Right hindlimb (tissue), 1 donor: ENCODE measurements at places on chromosomes 7 and 10.
A peak's percentile ranks its signal among the peaks of the same experiment; 100 is the strongest.

- DNase-seq: no peak
These were observed 297.7 kb upstream of the LRGUK start for GRCh38 chr7:133829336-133829897.

GRCh38 chr7:108076156-108076555 is 54.0 kb downstream of the LAMB4 start:
- DNase-seq: no peak

GRCh38 chr7:107555893-107556292 is 7.8 kb downstream of the COG5 start:
- no peak for DNase-seq

GRCh38 chr10:128339753-128340152 is 213.5 kb upstream of the MKI67 start:
- peak; percentile 49 for DNase-seq

DNA sequence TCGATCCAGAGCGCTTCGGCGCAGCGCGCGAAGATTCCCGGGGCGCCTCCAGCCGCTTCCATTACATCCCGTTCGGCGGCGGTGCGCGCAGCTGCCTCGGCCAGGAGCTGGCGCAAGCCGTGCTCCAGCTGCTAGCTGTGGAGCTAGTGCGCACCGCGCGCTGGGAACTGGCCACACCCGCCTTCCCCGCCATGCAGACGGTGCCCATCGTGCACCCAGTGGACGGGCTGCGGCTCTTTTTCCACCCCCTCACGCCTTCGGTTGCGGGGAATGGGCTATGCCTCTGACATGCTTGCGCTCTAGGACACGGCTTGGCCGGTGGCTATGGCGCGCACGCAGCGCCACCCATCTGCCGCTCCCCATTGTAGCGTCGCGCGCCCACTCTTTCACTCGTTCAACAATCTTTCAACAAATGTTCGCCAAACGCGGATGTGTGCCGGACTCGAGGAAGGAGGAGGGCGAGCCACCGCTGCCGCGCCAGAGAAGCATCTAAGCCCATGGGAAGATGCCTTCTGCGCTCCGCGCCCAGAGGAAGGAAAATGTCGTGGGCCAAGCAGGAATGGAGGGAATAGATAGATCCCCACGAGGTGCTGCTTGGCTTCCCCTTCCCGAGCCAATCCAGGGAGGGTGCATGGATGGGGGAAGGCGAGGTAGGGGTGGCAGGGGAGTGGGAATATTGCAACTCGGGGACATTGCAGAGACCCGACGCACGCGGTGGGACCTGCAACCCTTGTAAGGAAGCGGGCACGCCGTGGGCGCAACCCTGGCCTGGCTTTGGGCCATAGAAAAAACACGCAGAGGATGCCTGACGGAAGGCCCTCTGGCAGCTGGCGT is 5.1 kb upstream of the CYP26A1 start:
- DNase-seq: peak; percentile 61

DNA sequence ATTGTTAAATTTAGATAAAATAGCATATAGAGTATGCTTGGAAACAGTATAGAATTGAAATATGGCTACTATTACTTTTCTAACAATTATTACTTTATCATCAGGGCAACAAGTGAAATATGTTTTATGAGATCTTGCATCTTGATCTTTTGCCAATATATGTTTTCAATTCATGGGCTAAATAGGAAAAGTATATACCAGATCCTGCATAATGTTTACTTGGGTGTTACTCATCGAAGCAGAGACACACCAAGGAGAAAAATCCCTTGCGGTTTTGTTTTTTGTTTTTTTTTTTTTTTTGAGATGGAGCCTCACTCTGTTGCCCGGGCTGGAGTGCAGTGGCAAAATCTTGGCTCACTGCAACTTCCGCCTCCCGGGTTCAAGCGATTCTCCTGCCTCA is 541.4 kb downstream of the SUGCT start:
- no peak for DNase-seq

GRCh38 chr7:910931-911431 is 34.6 kb downstream of the GET4 start:
- no peak for DNase-seq

GRCh38 chr7:123661765-123662164 is 6.1 kb downstream of the LMOD2 start:
- no peak for DNase-seq

- no peak for DNase-seq
These were observed 29.0 kb upstream of the IL6 start for GRCh38 chr7:22697876-22698606.

DNA sequence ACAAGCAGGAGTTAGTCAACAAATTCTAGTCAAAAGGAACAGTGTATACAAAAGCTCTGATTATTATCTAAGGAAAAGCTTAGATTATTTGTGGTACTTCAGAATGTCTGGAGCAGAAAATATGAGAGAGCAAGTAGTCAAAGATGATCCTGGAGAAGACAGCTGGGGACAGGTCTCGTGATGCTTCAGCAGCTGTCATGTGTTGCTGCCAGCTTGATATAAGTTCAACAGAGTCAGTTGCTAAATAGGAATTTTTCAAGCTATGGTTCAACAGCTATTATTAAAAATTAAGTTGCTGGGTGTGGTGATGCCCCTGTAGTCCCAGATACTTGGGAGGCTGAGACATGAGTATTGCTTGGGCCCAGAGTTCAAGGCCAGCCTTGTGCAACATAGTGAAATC is 240.0 kb upstream of the RHOBTB1 start:
- DNase-seq: no peak

DNA sequence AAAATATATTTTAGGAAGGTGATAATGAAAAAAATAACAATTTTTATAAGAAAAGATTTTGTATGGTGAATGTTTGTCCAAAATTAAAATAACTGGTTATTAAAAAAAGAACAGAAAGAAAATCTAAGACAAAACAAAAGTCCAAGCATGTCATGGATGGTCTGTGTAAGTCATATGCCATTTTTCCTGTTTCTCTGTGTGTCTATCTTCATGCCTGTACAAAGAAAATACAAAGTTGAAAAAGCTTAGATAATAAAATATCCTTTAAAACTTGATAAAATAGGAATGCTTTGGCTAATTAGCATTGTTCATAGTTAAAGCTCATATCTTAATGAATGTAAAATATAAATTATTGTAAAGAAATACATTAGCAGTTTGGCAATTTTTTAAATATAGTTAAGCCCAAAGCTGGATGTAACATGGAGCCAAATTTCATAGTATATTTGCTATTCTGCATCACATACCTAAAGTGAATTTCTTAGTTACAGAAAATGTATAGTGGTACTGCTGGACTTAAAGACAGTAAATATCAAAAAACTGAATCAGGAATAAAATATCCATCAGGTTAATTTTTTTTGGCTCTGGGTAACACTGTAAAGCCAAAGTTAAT is 661.1 kb downstream of the PCDH15 start:
- DNase-seq: no peak

DNA sequence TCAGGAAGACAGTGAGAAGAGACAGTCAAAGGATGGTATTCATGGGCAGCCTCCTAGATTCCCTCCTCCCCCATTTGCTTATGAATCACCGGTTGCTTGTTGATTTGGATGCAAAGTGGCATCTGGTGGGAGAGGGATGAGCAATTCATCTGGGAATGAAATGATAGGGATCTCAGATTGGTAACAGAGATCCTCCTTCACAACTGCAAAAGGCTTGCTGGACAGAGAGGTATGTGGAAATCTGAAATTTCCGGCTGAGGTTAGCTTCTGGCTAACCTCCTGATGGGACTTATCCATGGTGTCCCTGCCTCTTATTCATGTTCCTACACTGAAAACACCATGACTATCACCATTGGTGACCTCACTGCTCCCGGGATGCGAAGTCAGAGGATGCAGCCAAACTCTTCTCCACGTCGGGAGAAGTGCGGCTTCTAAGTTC is 48.4 kb upstream of the PODXL start:
- no peak for DNase-seq

- no peak for DNase-seq
These were observed 82.9 kb downstream of the KIAA1549 start for GRCh38 chr7:138898255-138898654.

DNA sequence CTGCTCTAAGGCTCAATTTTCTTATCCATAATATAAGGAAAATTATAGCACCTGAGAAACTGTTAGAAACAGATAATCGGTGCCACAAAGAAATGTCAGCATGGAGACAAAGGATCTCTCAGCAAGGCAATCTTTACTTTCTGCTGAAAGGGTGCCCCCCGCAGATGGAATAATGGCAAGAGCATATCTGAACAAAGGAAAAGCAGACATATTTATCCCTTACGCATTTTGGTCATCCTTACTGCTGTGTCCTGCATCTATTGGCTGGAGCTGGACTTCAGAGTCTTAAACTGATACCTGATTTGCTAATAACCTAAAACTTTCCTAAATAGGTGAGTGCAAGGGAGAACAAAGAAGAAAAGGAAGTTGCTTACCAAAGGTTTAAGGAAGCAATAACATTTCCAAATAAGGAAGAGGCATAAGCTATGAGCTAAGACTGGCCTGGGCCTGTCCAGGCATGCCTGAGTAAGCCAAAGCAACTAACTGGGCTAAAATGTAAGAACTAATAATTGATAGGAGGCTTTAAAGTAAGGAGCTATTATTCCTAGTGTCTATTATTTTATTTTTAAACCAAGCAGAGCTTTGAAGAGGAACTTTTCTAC is 39.6 kb upstream of the ELMO1 start:
- DNase-seq: no peak

DNA sequence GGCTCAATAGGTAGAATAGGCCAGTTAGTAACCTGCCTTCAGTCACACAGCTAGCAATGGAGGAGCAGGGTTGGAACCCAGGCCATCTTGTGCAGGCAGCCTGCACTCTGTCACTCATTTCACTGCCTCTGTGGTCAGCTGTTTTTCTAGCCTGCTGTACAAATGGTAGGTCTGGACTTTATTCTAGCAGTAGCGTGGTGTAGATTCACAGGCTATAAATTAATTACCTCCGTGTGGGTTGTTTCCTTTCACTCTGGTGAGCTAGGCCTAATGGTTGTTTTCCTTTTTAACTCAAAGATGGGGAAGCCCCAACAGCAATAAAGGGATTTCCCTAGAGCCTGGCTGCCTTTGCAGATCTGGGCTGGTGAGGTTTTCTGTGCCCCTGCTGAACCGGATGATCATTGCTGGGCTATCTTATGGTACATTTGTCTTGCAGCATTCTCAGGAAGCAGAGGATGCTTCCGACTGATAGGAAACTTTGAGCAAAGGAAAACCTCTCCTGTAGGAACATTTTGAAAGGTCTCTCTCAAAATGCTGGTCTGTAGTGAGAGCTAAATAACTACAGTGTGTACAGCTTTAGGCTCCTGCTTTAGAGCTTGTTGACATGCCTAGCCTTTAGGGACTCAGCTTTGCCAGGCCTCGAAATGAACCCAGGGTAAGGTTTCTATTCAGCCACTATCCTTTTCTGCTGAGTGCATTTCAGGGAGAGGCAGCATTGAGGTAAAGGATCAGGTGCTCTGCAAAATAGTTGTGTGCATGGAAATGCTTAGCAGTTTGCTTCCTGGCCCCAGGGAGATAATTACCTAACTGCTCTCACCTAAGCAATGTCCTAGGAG is 157.4 kb downstream of the ST7 start:
- no peak for DNase-seq

- DNase-seq: peak; percentile 53
These were observed 819 bp downstream of the HYCC1 start for GRCh38 chr7:23012908-23013714.

GRCh38 chr7:149257146-149257545 is 4.8 kb upstream of the ZNF783 start:
- DNase-seq: no peak

DNA sequence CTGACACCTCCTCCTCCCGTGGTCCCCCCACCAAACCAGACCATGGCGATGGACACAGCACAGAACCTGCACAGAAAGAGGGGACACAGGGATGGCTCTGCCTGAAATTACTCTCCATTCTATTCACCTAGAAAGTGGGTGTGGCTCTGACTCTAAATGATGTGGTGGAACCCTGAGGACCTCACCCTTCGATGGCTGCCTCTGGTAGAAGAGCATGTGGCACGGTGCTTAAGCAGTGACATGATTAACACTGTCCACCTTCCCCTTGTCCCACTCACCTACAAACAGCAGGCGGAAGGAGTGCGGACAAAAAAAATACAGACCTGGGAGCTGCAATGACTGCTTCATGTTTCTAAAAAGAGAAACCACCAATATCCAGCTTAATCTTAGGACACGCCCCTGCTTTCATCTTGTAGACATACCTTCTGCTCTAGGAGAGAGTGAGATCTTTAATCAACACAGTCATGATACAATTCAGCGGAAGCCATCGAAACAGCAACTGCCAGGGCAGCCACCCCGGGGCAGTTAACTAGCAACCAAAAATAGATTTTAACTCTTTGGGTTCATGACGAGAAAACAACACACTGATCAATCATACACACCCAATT is 11.4 kb downstream of the JCAD start:
- no peak for DNase-seq
